Mesothelial cell of epicardium (in vitro differentiated cells): ENCODE measurements at places on chromosomes 16 and 17.
A peak's percentile ranks its signal among the peaks of the same experiment; 100 is the strongest.

- H3K27ac ChIP-seq: no peak overlapping the region
- H3K4me3 ChIP-seq: no peak overlapping the region
- H3K36me3 ChIP-seq: peaks cover 28% of the 10 kb centered on the region
- H3K27me3 ChIP-seq: no peaks in the 10 kb centered on the region
- H3K4me1 ChIP-seq: peaks cover 2% of the 10 kb centered on the region
- no peak for DNase-seq
These were observed 179.8 kb downstream of the KATNIP start for GRCh38 chr16:27729516-27730304.

GRCh38 chr17:57368637-57369336 lies 112.5 kb downstream of the MSI2 start:
- H3K27me3 ChIP-seq: no peaks in the 10 kb centered on the region
- peak overlapping the region; percentile 45 for H3K27ac ChIP-seq
- H3K36me3 ChIP-seq: peaks cover 15% of the 10 kb centered on the region
- H3K4me3 ChIP-seq: no peak overlapping the region

- DNase-seq: no peak
- no peaks in the 10 kb centered on the region for H3K36me3 ChIP-seq
- no peak overlapping the region for H3K4me3 ChIP-seq
- H3K27ac ChIP-seq: peak overlapping the region; percentile 99
- H3K4me1 ChIP-seq: peaks cover 73% of the 10 kb centered on the region
- no peaks in the 10 kb centered on the region for H3K27me3 ChIP-seq
These were observed 11.9 kb upstream of the COL1A1 start for GRCh38 chr17:50213026-50214022.

GRCh38 chr17:50270435-50271362 lies 3.6 kb upstream of the TMEM92 start:
- H3K4me3 ChIP-seq: peak overlapping the region; percentile 47
- peak overlapping the region; percentile 80 for H3K27ac ChIP-seq
- H3K36me3 ChIP-seq: no peaks in the 10 kb centered on the region
- H3K4me1 ChIP-seq: peaks cover 75% of the 10 kb centered on the region
- DNase-seq: peak; percentile 48

- H3K27ac ChIP-seq: no peak overlapping the region
- no peaks in the 10 kb centered on the region for H3K36me3 ChIP-seq
- no peak overlapping the region for H3K4me3 ChIP-seq
- peaks cover 23% of the 10 kb centered on the region for H3K27me3 ChIP-seq
These were observed 88.0 kb downstream of the CBLN1 start for GRCh38 chr16:49193596-49193995.

GRCh38 chr17:27915709-27916108 lies 22.5 kb upstream of the LYRM9 start:
- H3K27me3 ChIP-seq: peaks cover 20% of the 10 kb centered on the region
- no peak overlapping the region for H3K27ac ChIP-seq
- DNase-seq: no peak
- H3K4me3 ChIP-seq: no peak overlapping the region
- peaks cover 3% of the 10 kb centered on the region for H3K4me1 ChIP-seq
- H3K36me3 ChIP-seq: no peaks in the 10 kb centered on the region

GRCh38 chr16:74320707-74321106 lies 24.1 kb downstream of the PSMD7 start:
- no peak overlapping the region for H3K4me3 ChIP-seq
- no peak for DNase-seq
- peaks cover 2% of the 10 kb centered on the region for H3K36me3 ChIP-seq
- H3K4me1 ChIP-seq: no peaks in the 10 kb centered on the region

DNA sequence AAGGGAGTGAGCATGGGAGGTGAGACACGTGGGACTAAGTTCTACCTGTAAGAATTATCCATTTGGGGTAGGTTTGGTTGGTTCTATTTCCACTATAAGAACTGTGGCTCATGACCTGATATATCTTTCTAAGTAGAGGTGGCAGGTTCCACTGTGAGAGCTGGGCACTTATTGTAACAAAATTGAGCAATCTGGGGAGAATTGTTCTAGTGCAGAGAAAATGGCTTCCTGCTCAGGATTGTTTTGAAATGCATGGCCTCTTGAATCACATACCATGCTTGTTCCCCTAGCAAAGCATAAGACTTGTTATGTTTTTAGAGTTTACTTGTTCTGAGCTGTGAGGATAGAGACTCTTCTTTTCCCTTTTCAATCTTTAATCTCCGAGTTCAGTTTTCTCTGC lies 125.9 kb downstream of the MAP2K6 start:
- no peak for DNase-seq
- no peaks in the 10 kb centered on the region for H3K4me1 ChIP-seq
- H3K27me3 ChIP-seq: no peaks in the 10 kb centered on the region
- H3K36me3 ChIP-seq: peaks cover 52% of the 10 kb centered on the region
- no peak overlapping the region for H3K4me3 ChIP-seq

DNA sequence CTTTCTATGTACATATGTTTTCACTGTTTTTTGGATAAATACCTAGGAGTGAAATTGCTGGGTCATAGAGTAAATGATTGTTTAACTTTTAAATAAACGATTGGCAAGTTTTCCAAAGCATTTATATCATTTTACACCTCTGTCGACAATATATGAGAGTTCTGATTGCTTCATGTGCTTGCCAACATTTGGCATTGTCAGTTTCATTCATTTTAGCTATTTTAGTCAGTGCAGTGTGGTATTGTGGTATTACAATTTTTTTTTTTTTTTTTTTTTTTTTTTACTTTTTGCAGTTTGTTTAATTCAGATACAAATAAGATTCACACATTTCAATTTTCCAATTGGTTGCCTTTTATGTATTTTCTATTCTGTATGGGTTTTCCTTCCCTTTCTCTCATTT lies 26.0 kb downstream of the TADA2A start:
- H3K27me3 ChIP-seq: no peaks in the 10 kb centered on the region
- no peak for DNase-seq
- no peak overlapping the region for H3K27ac ChIP-seq
- no peaks in the 10 kb centered on the region for H3K4me1 ChIP-seq
- peaks cover 29% of the 10 kb centered on the region for H3K36me3 ChIP-seq

GRCh38 chr16:85861095-85861825 lies 37.7 kb upstream of the IRF8 start:
- H3K27ac ChIP-seq: no peak overlapping the region
- H3K4me1 ChIP-seq: no peaks in the 10 kb centered on the region
- no peak for DNase-seq
- H3K36me3 ChIP-seq: no peaks in the 10 kb centered on the region

GRCh38 chr16:61179561-61179960 lies 856.7 kb downstream of the CDH8 start:
- no peak overlapping the region for H3K27ac ChIP-seq
- no peaks in the 10 kb centered on the region for H3K36me3 ChIP-seq
- no peak for DNase-seq

DNA sequence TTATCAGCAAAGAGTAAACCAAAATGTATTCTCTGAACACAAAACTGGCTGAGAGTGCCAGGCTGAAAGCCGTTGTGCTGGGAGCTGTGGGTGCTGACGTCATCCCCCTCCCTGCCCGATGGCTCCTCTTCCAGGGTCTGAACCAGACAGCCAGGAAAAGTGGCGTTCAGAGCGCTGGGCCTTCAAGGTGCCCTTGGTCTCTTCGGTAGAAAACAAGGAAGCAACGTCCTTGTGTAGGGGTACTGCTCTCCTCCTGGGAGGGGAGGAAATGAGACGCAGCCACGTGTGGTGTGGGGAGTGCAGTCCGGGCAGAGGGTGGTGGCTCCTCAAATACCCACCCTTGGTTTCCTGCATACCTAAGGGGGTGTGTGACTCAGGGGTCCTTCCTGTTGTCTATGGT lies 394.7 kb downstream of the SEC14L1 start:
- H3K36me3 ChIP-seq: no peaks in the 10 kb centered on the region
- no peak overlapping the region for H3K27ac ChIP-seq
- peaks cover 6% of the 10 kb centered on the region for H3K4me1 ChIP-seq
- H3K4me3 ChIP-seq: no peak overlapping the region
- DNase-seq: no peak

DNA sequence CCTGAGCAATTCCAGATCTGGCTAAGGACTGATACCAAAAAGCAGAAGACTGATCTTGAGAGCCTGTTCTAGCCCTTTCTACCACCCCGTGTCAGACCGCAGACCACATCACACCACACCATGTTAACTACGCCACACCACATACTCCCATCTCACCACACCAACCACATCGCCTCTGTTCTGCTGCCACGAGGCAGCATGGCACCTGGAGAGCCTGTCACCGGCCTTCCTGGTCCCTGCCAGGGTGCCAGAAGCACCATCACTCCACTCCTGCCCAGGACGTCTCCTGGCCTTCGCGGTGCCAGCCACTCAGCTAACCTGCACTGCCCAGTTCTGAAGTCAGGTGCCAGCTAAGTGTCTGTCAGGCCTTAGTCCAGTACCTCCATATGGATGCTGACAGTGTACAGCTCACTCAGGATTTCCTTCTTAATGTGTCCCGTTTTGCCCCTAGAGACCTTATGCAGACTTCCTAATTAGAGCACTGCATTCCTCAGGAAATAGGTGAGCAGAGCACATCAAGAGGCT lies 37.2 kb upstream of the BCAR1 start:
- no peak overlapping the region for H3K4me3 ChIP-seq
- no peaks in the 10 kb centered on the region for H3K27me3 ChIP-seq
- DNase-seq: no peak
- peaks cover 28% of the 10 kb centered on the region for H3K36me3 ChIP-seq

DNA sequence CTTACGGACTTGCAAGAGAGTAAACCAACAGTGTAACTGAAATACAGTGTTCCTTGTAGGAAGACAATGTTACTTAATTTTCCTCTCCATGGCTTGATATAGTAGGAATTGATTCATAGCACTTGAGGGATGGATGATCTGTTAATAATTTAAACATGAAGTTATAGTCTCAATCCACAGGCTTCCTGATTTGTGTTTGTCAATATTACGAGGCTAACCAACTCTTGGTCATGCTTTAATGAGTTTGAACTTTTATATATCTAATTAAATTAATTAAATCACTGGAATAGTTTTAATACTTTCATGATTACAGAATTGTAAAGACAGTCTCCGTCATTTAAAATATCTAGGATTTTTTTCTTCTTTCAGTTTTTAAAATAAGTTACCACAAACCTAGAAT lies 112.0 kb upstream of the HAS3 start:
- H3K4me1 ChIP-seq: peaks cover 4% of the 10 kb centered on the region
- H3K36me3 ChIP-seq: no peaks in the 10 kb centered on the region
- H3K4me3 ChIP-seq: no peak overlapping the region
- H3K27me3 ChIP-seq: no peaks in the 10 kb centered on the region
- H3K27ac ChIP-seq: no peak overlapping the region

DNA sequence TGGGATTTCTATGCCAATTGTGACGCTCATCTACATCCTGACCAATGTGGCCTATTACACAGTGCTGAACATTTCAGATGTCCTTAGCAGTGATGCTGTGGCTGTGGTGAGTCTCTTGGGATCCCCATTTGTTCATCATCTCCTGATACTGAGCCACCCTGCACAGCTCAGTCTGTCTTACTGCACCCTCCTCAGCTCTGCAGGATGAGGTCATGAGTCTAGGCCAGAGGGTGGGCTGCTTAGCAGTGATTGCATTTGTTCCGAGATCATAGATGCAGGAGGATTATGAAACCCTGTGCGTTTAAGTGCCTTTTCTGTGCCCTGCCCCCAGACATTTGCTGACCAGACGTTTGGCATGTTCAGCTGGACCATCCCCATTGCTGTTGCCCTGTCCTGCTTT lies 19.5 kb downstream of the SLC7A6OS start:
- H3K4me3 ChIP-seq: no peak overlapping the region
- no peaks in the 10 kb centered on the region for H3K27me3 ChIP-seq
- H3K4me1 ChIP-seq: peaks cover 8% of the 10 kb centered on the region
- H3K27ac ChIP-seq: no peak overlapping the region
- H3K36me3 ChIP-seq: peaks cover 31% of the 10 kb centered on the region
- no peak for DNase-seq

DNA sequence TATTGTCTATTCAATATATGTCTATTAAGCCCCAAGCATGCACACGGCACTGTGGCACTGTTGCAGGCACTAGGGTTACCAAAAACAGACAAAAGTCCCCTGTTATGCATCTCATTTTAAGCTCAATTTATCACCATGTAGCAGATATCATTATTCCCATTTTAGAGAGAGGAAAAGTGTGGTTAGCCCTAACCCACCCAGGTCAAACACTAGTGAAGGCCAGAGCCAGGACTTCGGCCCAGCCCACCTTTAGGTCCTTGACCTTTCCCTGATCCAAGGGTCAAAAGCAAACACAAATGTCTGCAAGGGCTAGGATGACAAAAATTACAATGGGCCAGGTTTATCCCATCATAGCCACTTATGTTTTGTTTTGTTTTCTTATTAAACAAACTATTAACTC lies 130.3 kb upstream of the NUDT7 start:
- no peaks in the 10 kb centered on the region for H3K36me3 ChIP-seq
- peaks cover 39% of the 10 kb centered on the region for H3K4me1 ChIP-seq
- no peak for DNase-seq
- H3K27ac ChIP-seq: no peak overlapping the region

DNA sequence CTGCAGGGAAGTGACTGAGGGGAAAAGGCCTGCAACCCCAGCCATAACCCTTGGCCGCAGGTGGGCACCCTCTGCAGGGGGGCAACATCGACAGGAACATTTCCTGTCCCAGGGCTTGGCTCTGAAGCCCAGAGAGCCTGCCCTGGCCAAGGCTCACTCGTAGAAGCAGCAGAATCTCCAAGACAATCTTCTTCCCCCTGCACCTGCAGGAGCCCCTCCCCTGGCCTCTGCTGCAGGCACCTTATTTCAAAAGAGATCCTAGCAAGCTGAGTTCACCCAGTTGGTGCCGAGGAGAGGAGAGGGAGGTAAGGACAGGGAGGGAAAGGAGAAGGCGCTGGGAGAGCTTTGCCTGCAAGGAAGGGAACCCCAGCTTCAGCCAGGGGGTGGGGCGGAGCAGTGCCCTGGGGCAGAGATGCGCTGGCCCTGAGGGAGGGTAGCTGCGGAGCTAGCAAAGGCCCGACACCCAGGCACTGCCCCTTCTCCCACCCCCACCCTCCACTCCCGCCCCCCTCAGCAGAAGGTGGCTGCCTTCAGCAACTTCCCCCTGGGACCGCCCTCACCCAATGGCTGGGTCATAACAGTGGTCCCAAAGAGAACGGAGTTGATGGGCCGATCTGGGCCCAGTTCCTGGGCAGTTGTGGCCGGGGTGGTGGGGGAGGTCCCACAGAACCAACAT lies 104.3 kb upstream of the TNRC6C start:
- no peak overlapping the region for H3K27ac ChIP-seq
- DNase-seq: no peak
- H3K4me3 ChIP-seq: no peak overlapping the region
- no peaks in the 10 kb centered on the region for H3K36me3 ChIP-seq

DNA sequence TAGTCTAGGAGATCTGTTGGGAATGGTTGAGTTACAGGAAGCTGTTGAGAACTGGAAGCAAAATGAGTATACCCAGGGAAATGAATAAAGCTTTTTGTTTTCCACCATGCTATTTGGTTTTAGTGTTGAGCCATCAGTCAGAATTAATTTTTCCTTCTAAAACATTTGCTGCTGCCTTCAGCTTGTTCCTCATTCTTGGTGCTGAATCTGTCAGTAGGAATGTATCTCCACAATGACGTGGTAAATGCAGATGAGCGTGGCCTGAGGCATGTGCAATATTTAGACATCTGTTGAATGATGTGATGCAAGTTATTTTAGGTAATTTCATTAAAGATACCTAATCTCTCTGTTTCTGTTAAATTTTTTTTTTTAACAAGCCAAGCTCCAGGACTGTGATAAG lies 10.9 kb downstream of the HAPSTR1 start:
- no peaks in the 10 kb centered on the region for H3K27me3 ChIP-seq
- H3K36me3 ChIP-seq: peaks cover 65% of the 10 kb centered on the region
- DNase-seq: no peak
- peaks cover 71% of the 10 kb centered on the region for H3K4me1 ChIP-seq
- peak overlapping the region; percentile 82 for H3K27ac ChIP-seq

GRCh38 chr17:50550661-50551432 lies 3.9 kb downstream of the SPATA20 start:
- DNase-seq: peak; percentile 78
- no peak overlapping the region for H3K4me3 ChIP-seq
- peaks cover 4% of the 10 kb centered on the region for H3K36me3 ChIP-seq
- no peak overlapping the region for H3K27ac ChIP-seq
- H3K27me3 ChIP-seq: peaks cover 3% of the 10 kb centered on the region
